ENCODE measurements at places on chromosomes 5 and 9. TPM values are rescaled to one million over a fixed set of nuclear protein-coding genes. Genes with fewer than 3 reads are reported as not detected.

GRCh38 chr5:78720227-78720985 is 71.8 kb upstream of the LHFPL2 start:
- DNase-seq: no peak

DNA sequence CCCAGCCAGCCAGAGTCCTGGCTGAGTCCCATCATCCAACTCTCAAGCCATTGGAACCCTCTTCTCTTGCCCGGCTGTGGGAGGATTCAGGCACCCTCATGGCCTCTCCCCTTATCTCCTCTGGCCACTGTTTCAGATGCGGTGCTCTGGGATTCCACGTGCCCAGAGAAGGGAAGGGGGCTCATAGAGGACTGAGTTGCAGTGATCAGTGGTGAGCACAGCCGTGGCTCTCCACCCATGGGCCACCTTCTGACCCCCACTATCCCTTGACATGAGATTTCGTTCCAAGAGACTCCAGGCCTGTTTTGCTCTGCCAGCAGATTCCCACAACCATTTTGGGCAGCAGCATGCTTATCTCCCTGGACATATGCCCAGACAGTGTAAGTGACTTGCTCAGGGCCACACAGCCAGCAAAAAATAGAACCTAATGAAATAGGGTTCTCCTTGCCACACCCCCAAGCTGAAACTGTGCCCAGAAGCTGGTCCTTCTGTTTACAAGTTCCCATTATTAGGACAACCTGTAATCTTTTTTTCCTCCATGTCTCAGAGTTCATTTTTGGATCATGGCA is 2.7 kb downstream of the GPX3 start:
- DNase-seq: no peak

DNA sequence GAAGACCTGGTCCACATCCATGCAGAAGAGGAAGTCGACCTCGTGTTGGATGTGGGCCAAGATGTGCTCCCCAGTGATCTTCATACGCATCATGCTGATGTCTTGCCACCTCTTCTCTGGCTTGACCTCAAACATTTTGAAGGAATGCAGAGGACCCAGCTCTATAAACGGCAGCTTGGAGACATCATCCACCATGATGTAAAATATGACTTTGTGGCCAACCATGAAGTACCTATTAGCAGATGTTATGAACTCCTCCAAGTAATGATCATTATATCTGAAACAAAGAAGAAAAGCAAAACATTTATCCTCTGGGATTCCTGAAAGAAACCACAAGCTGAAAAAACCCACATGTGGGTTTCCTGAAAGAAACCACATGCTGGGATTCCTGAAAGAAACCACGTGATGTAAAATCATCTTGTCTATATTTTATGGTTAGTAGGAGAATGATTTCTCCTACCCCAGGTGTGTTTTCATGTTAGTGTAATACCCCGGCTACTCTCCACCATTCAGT is 52.3 kb downstream of the GGTA1 start:
- no peak for DNase-seq

GRCh38 chr9:126117158-126117425 is 209.5 kb upstream of the MVB12B start:
- peak; percentile 16 for DNase-seq

DNA sequence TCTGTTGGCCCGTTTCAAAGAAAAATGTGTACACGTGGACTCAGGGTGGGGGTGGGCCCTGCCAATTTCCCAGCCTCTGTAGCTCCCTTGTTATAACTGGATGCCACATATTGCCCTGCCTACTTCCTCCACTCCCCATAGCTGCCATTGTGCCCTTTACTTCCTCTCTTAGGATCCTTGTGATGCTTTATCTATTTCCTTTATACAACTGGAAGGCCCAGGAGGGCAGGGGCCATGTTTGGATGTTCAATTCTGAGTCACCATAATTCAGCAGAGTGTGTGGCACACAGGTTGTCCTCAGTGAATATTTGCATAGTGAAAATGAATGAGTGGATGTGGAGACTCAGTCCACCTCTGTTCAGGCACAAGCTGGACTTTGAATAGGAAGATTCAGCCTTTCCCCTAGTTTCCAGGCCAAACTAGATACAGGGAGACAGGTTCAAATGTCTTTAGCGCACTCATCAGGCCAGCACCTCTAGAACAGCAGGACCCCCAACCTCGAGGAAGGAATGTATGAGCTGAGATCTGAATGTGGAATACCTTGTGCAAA is 10.6 kb upstream of the FEM1C start:
- no peak for DNase-seq

The ATP10B gene
- not detected for total RNA-seq

The PCDHB3 gene
- total RNA-seq: not detected

The NR4A3 gene
- total RNA-seq: 0.29 TPM

DNA sequence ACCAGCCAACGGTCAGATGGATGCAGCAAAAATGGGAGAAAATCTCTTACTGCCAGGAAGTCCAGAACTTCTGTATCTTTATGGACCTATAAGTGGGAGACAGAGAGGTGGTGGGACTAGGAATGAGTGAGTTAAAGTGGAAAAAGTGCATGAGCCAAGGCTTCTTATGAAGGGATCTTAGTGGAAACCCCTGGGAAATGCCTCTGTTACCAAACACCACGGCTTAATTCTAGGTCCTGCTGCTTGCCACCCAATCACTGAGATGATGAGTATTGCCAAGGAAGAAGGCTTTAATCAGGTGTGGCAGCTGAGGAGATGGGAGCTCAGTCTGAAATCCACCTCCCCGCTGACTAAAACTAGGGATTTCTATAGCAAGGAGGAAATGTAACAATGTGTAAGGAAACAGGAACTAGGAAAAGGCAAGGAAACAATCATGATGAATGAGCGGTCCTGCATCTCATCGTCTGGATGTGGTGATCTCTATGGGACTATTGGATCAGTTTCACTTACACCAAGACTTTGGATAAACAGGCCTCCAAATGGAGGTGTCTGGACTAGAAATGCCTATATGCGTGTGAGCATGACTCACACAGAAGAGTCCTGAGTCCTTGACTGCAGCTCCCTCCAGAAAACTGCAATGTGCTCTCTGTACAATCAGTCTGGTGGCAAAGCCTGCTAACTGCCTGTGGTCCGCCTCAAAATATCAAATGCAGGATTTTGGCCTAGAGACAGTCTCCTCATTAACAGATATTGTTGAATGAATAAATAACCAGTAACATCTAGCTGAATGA is 98.2 kb upstream of the PRR16 start:
- DNase-seq: no peak

DNA sequence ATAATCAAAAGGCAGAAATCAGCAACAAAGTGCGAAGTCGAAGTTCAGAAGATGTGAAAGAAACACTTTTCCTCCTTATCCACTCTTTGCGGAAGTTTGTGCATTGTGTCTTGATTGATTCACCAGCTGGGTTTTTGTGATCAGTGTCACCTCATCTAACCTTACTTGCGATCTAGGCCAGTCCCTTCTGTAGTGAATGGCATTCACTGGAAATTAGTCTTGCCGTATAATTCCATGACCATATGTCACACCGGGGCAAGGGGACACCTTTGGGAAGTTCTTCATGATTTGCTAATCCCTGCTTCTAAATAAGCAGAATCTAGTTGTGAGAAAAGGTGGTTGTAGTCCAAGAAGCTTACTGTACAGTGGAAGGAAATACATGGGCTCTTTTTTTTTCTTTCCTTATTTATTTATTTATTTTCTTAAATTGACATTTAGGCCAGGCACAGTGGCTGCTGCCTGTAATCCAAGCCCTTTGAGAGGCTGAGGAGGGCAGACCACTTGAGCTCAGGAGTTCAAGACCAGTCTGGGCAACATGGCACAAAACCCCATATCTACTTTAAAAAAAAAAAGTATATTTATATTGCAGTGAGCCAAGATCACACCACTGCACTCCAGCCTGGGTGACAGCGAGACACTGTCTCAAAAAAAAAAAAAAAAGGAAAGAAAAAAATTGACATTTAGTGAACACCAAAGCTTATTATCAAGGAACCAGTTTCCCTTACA is 7.8 kb downstream of the RAI14 start:
- no peak for DNase-seq

DNA sequence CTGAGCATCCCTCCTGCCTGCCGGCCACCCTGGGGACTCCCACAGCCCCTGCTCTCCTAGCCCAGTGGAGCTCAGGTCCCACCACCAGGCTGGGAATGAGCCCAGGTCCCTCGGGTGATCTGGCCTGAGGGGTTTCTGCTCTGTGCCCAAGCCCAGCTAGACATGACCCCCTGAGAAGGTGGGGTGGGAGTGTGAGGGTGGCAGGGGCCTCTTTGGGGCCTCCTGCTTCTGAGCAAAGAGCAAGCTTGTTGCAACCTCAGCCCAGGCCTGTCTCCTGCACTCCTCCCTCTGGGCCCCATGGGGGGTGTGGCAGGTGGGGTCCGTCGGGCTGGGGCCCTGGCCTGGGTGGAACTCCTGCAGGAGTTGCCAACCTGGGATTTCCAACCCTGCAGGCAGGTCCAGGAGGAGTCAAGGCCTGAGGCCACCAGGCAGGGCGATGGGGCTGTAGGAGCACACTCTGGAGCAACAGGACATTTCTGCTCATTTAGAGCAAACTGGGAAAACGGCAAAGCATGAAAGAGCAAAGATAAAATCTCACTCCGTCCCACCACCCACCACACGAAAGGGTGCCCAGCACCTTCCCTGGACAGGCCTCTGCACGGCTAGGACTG is 11.4 kb upstream of the NRARP start:
- DNase-seq: no peak

- DNase-seq: no peak
Observed at GRCh38 chr9:134547161-134548100, 94.2 kb upstream of the COL5A1 start.

The TLE1 gene
- total RNA-seq: 0.50 TPM

GRCh38 chr5:40879163-40879942 is 29.9 kb upstream of the C7 start:
- no peak for DNase-seq

- DNase-seq: no peak
Observed at GRCh38 chr9:32424616-32425015, 40.2 kb downstream of the ACO1 start.

DNA sequence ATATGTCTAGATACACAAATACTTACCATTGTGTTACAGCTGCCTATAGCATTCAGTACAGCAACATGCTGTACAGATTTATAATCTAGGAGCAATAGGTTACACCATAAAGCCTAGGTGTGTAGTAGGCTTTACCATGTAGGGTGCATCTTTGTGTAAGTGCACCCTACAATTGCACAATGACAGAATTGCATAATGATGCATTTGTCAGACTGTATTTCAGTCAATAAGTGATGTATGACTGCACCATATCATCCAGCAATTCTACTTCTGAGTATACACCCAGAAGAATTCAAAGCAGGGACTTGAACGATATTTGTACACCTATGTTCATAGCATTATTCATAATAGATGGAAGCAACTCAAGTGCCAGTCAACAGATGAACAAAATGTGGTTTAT is 100.4 kb upstream of the SLC44A1 start:
- DNase-seq: no peak

- no peak for DNase-seq
Observed at GRCh38 chr5:179225387-179225786, 119.9 kb downstream of the ADAMTS2 start.

DNA sequence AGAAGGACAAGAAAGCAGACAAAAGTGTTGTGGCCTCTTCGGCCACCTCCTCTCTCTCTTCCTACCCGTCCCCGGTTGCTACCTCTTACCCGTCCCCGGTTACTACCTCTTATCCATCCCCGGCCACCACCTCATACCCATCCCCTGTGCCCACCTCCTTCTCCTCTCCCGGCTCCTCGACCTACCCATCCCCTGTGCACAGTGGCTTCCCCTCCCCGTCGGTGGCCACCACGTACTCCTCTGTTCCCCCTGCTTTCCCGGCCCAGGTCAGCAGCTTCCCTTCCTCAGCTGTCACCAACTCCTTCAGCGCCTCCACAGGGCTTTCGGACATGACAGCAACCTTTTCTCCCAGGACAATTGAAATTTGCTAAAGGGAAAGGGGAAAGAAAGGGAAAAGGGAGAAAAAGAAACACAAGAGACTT is 2.4 kb downstream of the EGR1 start:
- no peak for DNase-seq

All from activated CD8-positive, alpha-beta T cell treated with anti-CD3 and anti-CD28 coated beads, Interleukin-2, amount 10 ng/mL, durations not matched to agents 7 days and 5 days (primary cell).